Spinal cord (tissue), 10 donors: ENCODE measurements at places on chromosomes 3 and 15. TPM values are rescaled to one million over a fixed set of nuclear protein-coding genes. Genes with fewer than 3 reads are reported as not detected.

The TJP1 gene
- 95.2 TPM for polyA plus RNA-seq

The RASL12 gene
- 11.7 TPM for polyA plus RNA-seq

DNA sequence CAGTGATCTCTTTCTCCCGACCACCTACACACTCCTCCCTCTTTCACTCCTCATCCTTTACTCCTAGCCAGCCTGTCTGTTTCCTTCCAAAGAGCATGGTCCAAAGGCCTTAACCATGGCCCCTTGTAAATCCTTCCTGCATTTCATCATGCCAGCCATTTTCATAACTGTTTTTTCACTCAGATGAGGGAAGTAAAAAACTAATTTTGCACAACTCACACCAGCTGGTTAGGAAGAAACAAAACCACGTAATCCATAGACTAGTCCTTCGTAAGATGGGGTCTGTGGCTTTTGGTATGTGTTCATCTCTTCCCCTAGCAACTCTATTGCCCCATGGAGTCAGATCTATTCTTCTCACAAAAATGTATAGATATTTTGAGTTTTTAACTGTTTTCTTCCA, 187.8 kb downstream of the SHOX2 start:
- no peak for DNase-seq

The IGSF11 gene
- 36.5 TPM for polyA plus RNA-seq

The IL5RA gene
- 8.1 TPM for polyA plus RNA-seq

- no peak for DNase-seq
Observed at GRCh38 chr3:139745831-139746230, 68.1 kb upstream of the NMNAT3 start.

The GOLGA8T gene
- polyA plus RNA-seq = 1.2 TPM

The TM6SF1 gene
- 12.0 TPM for polyA plus RNA-seq

DNA sequence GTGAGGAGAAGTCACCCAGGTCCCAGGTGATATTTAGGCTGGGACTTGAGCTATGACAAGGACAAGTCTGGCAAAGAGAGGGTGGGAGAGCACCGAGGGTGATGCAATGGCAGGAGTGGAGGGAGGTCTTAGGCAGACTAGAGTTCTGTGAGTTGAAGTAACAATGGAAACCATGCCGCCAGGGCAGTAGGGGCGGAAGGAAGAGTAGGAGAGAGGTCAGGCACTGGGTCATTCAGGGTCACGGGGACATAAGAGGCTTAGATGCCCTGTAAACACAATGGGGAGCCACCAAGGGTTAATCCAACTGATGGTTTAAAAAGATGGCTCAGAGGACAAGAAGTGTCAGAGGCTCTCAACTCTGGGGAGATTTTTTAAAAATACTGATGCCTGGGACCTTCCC, 199.7 kb upstream of the LRTM1 start:
- DNase-seq = no peak

The BCHE gene
- 58.8 TPM for polyA plus RNA-seq

The FAH gene
- 23.9 TPM for polyA plus RNA-seq

The CYP11A1 gene
- 1.7 TPM for polyA plus RNA-seq

- no peak for DNase-seq
Observed at GRCh38 chr3:162597226-162597625, 1100.6 kb downstream of the OTOL1 start.

The SLC28A1 gene
- polyA plus RNA-seq = 0.13 TPM

- no peak for DNase-seq
Observed at GRCh38 chr15:80512726-80513660, 108.8 kb downstream of the ARNT2 start.

- no peak for DNase-seq
Observed at GRCh38 chr3:30342318-30343060, 263.9 kb upstream of the TGFBR2 start.

- no peak for DNase-seq
Observed at GRCh38 chr3:64185436-64185835, 39.8 kb downstream of the PRICKLE2 start.

DNA sequence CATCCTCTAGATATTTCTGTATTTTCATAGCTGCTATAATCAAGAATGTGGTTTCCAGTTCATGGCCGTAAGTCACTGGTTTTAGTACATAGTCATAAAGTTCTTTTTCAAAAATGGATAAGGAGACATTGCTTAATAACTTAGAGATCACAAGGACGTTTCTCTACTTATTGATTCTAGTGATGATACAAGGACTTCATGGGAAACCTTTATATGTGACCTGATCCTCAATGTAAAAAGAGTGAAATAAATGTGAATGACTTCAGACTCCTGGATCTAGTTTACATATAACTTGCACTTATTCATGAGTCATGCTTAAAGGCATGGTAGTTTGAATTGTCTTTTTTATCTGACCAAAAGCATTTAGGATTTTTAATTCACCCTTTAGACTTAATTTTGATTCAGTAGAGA, 35.2 kb downstream of the TSC22D2 start:
- no peak for DNase-seq

- no peak for DNase-seq
Observed at GRCh38 chr3:193716150-193716549, 123.1 kb downstream of the OPA1 start.

- DNase-seq = no peak
Observed at GRCh38 chr15:99100245-99101173, 4.4 kb upstream of the SYNM start.

- no peak for DNase-seq
Observed at GRCh38 chr3:152031321-152031720, 157.9 kb downstream of the SUCNR1 start.

The GOLGA8G gene
- 0.21 TPM for polyA plus RNA-seq

The CDHR4 gene
- 0.47 TPM for polyA plus RNA-seq

DNA sequence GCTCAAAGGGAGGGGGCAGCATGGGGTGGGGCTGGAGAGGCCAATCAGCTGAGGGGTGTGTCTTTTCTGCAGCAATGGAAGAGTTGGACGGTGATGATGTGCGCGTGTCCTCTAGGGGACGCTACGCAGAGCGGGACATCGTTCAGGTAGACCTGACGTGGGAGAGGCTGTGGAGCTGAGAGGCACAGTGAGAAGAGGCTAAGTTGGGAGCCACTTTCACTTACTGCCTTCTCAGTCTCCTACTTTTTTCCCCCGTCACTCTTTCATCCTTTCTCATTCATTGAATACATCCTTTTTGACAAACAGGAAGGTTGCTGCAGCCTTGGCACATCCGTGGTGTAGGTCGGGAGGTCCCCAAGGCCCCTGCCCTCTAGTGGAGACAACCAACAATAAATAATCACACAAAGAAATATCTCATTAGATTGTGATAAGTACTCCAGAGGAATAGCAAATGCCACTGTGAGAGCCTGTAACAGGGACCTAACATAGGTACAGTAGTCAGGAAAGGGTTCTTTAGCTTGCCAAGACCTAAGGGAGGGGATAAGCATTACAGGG, 4.4 kb upstream of the BRPF1 start:
- DNase-seq = no peak

The CCDC9B gene
- 5.8 TPM for polyA plus RNA-seq

DNA sequence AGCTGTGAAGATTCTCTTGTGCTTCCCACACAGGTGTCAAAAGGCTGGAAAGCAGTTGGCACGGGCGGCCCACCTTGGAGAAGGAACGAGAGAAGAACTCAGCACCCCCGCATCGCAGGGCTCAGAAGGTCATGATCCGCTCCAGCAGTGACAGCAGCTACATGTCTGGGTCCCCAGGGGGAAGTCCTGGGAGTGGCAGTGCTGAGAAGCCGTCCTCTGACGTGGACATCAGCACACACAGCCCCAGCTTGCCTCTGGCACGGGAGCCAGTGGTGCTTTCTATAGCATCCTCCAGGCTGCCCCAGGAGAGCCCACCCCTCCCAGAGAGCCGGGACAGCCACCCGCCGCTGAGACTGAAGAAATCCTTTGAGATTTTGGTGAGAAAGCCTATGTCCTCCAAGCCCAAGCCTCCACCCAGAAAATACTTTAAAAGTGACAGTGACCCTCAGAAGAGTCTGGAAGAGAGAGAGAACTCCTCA, 31.4 kb downstream of the STARD5 start:
- DNase-seq = no peak

DNA sequence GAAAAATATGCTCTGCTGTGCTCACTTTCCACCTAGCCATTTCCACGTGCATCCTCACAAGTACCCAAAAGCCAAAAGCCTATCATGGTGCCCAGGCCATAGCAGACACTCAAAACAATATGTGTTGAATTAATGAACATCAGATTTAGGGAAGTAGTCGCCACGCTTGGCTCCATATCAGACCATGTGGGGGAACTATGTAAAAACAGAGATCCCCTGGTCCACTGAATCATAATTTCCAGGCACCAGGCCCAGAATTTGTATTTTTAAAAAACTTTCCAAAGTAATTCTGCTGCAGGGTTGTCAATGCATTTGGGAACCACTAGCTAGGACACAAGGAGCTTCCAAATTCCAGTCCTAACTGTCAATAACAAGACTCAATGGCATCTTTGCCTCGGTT, 77.3 kb downstream of the CNTN3 start:
- DNase-seq = no peak

GRCh38 chr3:23653647-23654525, 151.9 kb upstream of the UBE2E1 start:
- no peak for DNase-seq

- DNase-seq = no peak
Observed at GRCh38 chr3:122589297-122589696, 11.8 kb downstream of the PARP15 start.

DNA sequence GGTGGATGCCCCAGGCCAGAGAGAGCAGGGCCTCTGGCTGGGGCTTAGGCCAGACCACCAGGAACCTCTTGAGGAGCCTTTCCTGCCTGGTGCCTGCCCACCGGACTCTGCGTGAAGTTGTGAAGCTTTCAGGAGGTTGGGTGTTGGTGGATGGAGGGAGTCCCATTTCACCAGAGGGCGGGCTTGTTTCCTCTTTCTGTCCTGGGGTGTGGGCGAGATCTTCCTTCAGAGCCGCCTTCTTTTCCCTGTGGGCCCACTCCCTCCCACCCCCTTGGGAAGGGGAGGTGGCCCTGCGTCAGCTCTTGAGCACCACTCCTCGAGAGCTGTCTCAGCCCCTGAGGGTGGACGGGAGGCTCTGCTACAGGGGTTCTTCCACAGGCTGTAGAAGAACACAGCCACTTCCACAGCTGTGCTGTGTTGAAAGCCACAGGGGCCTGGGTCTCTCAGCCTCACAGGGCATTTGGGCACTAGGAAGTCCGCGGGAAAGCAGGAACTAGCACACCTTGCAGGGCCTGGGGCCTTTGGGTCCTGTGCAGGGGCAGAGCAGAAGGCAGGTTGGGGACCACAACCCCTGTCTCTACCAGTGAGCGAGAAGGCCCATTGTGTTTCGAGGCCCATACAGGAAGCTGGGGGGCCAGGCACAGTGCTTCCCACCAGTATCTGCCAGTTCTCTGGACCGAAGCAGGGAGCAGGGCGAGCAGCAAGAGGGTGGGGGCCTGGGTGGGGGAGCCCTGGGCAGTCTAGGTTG, 2.1 kb downstream of the AMIGO3 start:
- DNase-seq = no peak

GRCh38 chr15:48578965-48579364, 66.5 kb downstream of the FBN1 start:
- no peak for DNase-seq

GRCh38 chr3:71885006-71885405, 100.1 kb upstream of the PROK2 start:
- no peak for DNase-seq

DNA sequence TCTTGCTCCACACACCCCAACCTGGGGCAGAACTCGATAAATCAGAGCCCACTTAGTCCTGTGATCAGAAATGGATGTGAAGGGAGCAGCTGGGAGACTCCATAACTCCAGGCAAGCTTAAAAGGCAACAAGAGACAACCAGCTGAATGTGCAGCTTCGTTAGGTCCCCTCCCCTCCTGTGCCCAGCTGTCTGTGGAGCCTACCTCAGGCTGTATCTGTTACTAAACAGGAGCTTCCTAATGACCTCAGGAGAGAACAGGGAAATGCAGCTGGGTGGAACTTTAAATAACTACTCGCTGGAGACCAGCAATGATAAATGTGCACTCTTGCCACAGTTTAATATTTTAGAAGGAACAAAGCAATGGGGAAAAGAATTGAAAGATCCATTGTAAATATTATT, 25.9 kb downstream of the SLC9A9 start:
- DNase-seq = no peak

- DNase-seq = no peak
Observed at GRCh38 chr3:194871143-194871863, 185.6 kb downstream of the FAM43A start.

The DAPK2 gene
- polyA plus RNA-seq = 6.7 TPM

The CNTN6 gene
- 17.4 TPM for polyA plus RNA-seq

The MYO1E gene
- polyA plus RNA-seq = 38.9 TPM

The PRSS50 gene
- polyA plus RNA-seq = 0.33 TPM

DNA sequence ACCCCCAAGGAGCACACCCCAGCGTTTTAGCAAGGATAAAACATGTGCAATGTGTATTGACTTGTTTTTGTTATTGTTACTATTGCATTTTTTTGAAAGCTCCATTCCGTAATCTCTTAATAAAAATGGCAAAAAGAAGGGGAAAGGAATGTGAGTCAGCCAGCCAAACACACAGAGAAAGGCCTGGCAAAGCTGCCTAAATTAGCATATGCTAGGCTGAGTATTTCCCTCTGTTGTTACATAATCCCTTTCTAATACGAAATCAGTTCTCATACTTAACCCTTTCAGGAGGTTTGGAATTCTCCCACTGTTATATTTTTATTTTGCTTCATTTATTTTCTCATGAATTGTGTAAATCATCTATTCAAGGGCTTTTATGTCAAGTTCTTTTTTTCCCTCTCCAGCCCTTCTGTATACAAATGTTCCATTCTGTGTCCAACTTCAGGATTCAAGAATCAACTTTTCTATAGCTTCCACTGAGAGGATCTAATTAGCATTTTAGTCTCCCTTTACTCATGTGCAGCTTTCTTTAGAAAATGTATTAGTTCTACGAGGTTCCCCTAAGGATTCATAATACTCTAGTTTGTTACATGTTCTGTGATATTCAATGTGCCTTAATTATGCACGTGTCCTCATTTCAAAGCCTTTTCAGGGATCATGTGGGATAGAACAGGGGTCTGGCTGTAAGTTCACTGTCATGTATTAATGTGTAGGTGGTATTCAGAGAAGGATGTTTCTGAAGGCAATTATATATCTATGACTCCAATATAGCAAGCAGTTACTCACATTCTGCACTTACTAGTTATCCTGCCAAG, 9.2 kb downstream of the CADM2 start:
- DNase-seq = no peak

The PIGZ gene
- polyA plus RNA-seq = 15.0 TPM

DNA sequence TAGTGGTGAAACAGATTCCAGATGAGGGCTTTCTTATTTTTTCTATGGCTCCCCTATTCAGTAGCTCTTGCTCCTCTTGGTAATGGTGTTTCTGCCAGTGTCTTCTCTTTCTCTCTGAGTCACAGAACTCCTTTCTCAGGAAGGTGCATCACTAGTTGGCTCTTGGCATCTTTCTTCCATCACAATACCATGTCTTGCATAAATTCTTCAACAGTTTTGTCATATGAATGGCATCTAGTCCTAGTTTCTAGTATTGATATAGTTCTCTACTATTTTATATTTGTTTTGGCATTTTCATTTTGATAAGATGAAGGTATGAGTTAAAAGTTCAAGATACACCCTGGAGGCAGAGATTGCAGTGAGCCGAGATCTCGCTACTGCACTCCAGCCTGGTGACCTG, 51.0 kb downstream of the REC114 start:
- DNase-seq = no peak

DNA sequence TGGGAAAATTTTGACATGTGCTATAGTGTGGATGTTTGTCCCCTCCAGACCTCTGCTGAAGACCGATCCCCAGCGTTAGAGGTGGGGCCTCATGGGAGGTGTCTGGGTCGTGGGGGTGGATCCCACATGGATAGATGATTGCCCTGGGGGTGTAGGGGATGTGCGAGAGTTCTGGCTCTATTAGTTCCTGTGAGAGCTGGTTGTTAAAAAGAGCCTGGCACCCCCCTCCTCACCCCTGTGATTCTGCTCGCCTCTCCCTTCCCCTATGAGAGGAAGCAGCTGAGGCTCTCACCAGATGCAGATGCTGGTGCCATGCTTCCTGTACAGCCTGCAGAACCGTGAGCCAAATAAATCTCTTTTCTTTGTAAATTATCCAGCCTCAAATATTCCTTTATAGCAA, 67.4 kb downstream of the ATP10A start:
- no peak for DNase-seq
